Right renal pelvis (tissue), 4 donors: ENCODE measurements at places on chromosomes 16 and 17.

DNA sequence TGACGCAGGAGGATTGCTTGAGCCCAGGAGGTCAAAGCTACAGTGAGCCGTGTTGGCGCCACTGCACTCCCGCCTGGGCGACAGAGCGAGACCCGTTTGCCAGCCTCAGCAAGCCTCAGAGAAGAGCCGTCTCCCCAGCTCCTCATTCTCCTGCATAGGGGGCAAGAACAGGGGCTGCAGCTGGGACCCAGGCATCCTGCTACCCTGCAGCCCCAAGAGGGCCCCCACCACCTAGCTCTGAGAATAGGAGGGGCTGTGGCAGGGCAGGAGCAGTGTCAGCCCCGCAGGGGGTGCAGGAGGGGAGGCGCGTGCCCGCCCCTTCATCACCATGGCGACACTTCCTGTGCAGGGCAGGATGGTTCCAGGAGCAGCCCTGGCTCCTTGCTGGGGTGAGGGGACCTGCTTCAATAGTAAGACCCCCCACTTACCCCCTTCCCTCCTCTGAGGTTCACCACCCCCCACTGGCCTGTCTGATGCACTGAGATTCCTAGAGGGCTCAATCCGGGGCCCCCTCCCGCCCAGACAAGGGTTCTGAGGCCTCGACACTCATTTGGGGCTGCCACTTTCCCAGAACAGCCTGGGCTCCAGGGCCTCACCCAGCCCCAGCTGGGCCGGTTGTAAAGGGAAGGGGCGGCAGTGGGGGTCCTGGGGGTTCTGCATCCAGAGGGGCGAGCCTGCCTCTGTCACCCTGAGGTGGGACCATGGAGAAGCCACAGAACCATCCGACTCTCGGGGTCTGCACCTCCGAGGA, 20.2 kb downstream of the VASN start:
- no peak for DNase-seq

GRCh38 chr16:77408607-77409006, 26.2 kb downstream of the ADAMTS18 start:
- DNase-seq = no peak

GRCh38 chr17:72822358-72823023, 270.0 kb downstream of the SLC39A11 start:
- DNase-seq = no peak

DNA sequence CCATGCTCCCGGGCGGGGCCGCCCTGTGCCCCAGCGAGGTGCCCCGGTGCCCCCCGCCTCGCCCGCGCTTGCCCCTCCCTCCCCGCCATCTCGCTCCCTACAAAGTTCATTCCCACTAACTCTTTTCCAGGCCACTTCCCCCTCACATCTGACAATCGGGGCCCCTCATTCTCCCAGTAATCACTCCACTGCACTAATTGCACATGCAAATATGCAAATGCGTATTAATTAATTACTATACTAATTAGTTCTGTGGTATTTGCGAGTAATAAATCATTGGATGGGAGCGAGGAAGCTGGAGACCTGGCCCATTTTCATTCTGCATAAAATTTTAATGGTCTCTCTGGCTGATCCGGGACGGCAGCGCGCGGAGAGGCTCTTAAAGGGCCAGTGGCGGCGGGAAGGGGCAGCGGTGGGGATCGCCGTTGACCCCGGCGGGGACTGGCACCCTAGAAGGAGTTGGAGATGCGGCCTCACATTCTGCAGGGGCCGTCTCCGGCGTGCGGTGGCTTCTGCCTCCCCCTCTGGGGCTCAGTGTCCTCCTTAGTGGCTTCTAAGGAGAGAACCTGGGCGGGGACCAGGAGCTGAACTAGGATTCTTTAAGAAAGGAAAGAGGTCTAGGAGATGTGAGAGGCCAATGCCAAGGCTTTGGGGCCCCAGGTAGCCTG, 8.4 kb upstream of the PPP1R1B start:
- no peak for DNase-seq

DNA sequence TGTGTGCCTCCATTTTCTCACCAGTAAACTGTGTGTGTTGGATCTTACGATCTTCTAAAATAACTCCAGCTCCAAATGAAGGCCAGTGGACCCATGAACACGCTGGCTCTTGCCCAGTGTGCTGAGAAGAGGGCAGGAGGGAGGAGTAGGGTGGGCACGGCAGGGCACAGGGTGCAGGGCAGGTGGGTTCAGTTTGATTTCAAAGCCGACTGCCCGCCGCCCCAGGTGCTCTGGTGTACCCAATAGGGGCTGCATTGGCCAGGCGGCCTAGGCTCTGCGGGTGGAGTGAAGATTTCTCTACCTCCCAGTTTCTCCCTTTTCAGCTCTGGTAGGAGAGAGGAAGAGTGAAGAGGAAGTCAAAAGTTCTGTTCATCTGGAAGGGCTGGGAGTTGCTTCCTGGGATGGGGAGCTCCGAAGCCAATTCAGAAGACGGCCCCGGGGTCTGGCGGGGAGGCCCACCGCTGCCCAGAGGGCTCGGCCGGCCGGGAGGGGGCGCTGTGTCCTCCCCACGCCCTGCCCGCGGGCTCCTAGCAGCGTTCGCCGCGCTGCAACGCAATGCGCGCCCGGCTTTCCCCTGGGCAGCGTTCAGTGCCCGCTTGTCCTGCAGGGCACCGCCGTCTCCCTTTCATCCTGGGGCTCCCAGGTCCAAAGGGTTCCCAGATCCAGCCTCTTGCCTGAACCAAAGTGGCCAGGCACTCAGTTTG, 1.1 kb upstream of the CRHR1 start:
- no peak for DNase-seq
